ENCODE measurements at places on chromosomes 11 and 22.

DNA sequence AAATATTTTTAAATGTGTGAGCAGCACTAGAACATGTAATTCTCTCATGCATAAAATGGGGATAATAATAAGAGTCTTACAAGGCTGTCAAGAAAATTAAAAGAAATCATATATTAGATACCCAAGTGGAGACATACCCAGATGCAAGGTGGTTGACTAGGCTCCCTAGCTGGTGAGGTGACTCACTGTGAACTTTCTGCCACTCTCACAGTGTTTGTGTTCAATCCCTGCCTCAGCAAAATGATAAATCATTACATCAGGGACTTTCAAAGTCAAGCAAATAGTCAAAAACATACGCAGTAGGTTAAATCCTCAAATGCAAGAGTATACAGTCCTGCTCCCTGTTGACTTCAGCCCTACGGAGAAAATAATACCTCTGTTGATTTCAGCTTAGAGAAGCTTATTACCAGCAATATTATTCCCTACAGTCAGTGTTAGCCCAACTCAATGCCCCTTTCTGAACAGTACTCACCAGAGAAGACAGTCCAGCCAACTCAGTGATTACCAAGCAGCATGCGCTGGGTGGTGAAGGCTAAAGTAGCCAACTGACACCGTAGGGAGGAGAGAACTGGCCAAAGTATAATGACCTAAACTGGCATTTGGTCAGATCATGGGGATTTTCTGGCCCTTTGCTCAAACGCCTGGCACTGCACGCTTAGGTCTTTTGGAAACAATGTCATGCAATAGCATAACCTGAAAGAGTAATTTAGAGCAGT is 73.1 kb upstream of the BARX2 start:
- no peak for DNase-seq

DNA sequence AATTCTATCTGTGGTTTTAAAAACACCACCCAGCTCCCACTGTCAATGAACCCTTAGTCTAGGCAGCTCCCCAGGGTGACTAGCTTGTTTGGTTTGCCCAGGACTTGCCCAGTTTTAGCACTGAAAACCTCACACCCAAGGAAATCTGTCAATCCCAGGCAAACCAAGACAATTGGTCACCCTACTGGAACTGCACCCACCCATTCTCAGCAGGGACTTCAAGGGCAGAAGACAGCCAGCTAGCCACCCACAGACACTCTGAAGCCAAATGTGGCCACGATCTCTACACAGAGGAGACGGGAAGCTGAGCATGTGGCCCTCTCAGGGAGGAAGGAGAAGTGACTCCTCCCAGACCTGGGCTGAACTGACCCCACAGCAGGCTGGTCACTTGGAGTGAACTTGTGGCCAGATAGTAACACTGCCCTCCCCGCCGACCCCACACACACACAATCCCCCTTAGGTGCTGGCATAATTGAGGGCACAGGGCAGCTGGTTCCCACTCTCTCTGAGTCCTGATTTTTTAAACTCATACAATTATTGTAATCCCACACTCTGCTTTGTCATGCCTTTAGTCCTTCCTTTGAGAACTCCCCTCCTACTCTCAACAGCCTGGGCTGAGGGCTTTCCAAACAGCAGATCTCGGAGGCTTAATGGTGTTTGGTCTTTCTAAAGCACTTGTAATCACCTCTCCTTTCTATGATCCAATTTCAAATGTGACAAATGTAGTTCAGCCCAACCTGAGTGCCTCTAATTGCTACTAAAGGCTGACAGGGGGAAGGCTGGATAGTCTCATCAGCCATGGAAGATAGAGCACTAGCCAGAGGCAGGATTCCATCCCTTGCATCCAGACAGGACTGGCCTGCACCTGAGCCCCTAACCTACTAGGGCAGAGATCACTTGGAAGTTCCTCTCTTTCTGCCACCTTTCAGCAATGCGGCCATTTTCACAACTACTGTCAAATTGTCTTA is 74.7 kb upstream of the DRD2 start:
- DNase-seq: no peak

DNA sequence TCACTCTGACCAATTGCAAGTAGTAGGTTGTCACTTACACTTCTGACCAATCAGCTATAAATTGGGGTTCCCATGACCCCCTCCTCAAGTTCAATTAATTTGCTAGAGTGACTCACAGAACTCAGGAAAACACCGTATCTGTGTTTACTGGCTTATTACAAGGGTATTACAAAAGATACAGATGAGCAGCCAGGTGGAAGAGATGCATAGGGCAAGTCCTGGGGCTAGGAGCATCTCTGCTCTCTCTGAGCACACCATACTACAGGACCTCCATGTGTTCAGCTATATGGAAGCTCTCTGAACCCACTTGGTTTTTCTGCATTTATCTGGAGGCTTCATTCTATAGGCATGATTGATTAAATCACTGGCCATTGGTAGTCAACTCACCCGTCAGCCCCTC is 11.3 kb upstream of the GRK3 start:
- no peak for DNase-seq

DNA sequence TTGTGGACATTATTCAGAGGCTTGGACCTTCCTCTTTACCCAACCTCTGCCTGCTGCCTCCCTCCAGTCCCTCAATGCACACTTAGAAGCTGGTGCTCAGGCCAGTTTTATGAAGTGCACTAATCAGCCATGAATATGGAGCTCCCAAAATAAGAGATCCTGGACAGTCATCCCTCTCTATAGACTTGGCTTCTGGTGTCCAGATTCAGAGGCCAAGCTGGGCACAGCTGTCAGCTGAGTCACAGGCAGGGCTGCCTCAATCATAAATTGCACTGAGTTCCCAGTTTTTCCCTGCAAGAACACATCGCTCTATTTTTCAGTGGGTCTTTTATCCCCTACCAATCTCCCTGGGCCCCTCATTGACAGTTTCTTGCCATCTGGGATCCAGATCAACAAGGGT is 161.7 kb upstream of the CADM1 start:
- no peak for DNase-seq

DNA sequence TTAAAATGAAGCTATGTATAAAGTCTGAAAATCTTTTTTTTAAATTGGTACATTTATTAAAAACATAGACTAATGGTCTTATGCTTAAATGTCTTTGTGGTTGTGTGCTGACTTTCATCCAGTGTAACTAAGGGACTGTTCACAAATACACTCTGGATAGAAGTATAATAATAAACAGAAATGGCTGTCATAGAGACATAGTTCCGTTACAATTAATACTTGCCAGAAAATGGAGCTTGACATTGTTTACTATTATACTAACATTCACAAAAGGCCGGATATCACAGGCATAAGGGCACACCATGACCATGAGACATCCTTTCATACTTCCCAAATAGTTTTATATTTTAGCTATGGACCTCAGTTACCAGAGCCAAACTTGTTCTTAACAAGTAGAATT is 161.3 kb downstream of the DDX10 start:
- no peak for DNase-seq

GRCh38 chr22:50200461-50201190 is at the start of gene SELENOO:
TSS of gene SELENOO (plus strand) at chr22:50201011. CDS start at chr22:50201037, 26 bp downstream.
- peak; percentile 98 for DNase-seq

DNA sequence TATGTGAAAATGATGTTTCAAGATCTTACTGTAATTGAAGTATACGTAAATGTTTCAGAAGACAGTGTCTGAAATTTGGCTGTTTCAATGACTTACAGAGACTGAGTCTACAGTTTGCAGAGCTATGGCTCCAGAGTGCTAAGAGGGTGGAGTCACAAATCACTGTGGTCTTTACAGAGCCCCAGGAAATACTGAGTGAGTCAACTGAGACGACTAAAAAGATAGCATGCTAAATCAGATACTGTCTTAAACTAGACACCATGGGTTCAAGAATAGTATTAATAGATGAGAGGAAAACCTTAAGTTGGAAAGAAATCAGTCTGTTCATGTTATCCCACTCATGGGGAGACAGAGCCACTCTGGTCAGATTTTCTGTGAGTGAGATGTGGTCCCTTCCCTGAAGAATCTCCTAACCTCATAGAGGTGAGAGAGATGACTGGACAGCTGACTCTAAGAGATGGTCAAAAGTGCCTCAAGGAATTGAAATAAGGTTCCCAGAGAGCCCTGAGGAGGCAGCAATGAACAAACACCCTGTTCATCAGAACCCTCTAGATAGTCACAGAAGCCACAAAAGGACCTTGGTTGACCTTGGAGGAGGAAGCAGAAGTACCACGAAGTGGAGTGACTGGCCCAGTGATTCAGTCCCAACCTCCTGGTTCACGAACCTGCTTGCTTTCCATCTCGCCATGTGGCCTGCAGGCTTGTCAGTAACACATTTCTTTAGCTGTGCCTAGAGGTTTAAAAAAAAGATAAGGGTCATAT is 30.2 kb downstream of the C11orf91 start:
- DNase-seq: no peak

DNA sequence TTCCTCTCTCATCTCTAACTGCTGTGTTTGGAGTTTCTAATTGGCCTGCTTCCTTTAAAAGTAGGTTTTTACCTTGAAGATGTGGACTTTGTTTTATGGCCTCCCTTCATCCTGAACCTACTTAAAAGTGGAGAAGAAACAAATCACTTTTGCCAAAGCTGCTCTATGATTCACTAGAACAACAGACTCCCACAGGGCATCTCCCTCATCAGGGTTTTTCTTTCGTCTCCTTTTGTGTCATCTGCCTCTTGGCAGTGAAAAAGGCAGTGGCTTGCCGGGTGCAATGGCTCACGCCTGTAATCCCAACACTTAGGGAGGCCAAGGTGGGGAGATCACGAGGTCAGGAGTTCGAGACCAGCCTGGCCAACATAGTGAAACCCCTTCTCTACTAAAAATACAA is 186.6 kb upstream of the MTNR1B start:
- DNase-seq: peak; percentile 37

Measured in esophagus muscularis mucosa (tissue), 4 donors.